Fibroblast of upper back skin (primary cell): ENCODE measurements at places on chromosomes 7 and 10.

- DNase-seq: no peak
Observed at GRCh38 chr10:69650589-69651261, 20.7 kb downstream of the FAM241B start.

- no peak for DNase-seq
Observed at GRCh38 chr10:79007421-79008319, 61.1 kb upstream of the ZMIZ1 start.

- no peak for DNase-seq
Observed at GRCh38 chr10:65952086-65952485, 973.8 kb upstream of the LRRTM3 start.

GRCh38 chr7:142872106-142872675, 13.4 kb downstream of the TRPV6 start:
- no peak for DNase-seq

GRCh38 chr7:85475071-85475470, 288.2 kb upstream of the SEMA3D start:
- no peak for DNase-seq

DNA sequence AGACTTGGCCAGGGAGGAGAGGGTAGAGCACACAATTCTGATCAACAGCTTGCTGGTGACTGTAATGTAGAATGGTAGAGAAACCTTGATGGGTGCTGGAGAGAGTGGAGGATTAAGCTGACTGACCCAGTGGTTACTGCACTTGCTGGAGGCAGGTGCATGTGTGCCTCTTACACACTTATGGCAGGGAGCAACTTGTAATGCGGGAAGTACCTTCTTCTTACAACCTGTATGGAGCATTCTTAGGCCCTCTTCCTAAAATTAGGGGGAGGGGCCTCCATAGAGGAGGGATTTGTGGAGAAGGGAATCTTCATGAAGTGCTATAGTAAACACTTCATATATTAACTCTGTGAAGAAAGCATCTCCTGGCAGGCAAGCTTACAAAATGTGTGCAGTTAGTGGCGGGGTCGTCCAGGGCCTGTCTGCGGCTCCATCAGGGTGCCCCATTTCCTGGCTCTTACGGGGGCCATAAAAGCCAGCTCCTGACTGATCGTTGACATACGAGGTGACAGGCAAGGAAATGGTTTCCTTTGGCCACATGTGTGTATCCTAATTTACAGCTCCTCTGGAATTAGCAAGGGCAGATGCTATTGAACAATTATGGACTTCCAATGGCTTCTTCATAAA, 113.5 kb downstream of the RTKN2 start:
- DNase-seq: no peak
